ENCODE measurements at places on chromosomes 6 and 20. TPM values are rescaled to one million over a fixed set of nuclear protein-coding genes. Genes with fewer than 3 reads are reported as not detected.

WFDC12 gene
- total RNA-seq = not detected

OVOL2 gene
- not detected for total RNA-seq

FAM209B gene
- not detected for total RNA-seq

BPIFB4 gene
- not detected for total RNA-seq

RNF39 gene
- not detected for total RNA-seq

ADGRF5 gene
- 56.9 TPM for total RNA-seq

ARHGAP18 gene
- 12.1 TPM for total RNA-seq

All from left cardiac atrium (tissue), 4 donors.